GM12865 (cell line): ENCODE measurements at places on chromosomes 6 and 20.
A peak's percentile ranks its signal among the peaks of the same experiment; 100 is the strongest.

- DNase-seq, result no peak
These were observed 30.4 kb downstream of the GABRR1 start for GRCh38 chr6:89186762-89187161.

DNA sequence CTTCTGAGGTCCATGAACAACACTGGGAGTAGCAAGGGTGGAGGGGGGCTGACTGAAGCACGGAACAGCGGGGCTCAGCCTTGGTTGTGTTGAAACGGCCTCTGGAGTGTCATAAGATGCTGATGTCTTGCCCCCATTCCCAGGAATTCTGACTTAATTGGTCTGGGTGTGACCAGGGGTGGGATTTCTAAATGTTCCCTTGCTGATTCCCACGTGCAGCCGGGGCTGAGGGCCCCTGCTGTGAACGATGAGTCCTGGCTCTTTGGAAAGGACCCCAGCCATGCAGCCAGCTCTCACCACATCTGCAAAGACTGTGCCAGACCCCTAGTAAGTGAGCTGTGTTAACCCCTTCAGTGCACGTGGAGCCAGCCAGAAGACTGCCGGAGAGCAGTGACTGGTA is 28.6 kb upstream of the FAM50B start:
- no peak for DNase-seq

GRCh38 chr20:50799176-50799889 is 4.5 kb downstream of the BCAS4 start:
- DNase-seq, result peak; percentile 75

DNA sequence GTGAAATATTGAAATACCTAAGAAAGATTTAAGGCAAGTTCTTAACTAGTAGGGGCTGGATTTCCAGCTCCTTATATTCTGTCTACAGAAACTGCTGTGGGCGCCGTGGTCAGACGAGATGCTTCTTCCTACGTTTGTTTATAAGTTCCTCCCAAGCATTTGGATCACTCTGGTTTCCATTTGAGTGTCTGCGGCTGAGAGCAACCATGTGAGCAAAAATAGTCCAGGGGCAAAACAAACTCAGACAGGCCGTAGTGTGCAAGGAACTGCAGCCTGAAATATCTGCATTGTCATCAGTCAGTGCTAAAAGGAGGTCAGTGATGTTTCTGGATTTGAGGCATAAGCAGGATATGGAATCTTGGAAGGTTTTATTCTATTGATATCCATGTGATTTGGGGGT is 485.9 kb upstream of the JAG1 start:
- DNase-seq, result peak; percentile 48

DNA sequence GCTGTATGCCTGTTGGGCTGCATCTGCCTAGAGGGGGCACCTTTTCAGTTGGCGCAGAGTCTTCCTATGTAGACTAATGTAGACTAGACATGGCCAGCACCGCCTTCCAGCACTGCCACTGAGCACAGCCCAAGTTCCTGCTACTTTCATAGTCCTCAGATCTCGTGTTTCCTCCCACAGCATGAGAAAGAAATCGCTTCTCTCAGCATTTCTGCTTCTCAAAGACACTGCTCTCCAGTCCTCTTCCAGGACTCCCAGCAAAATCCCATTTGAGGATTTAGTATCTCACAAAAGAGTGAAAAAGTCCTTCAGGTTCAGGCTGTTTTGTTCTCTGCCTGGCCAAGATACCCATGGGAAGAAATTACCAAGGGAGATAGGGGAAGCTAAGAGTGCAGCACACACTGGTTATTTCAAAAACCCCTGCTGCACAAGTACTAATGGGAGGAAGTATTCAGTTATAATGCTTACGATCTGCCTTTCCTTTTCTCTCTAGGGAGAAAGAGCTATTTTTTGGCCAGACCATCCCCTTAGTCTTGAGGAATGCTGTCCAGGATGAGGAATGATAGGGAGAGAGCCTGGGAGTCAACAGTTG is 35.7 kb downstream of the OGFRL1 start:
- DNase-seq, result no peak

DNA sequence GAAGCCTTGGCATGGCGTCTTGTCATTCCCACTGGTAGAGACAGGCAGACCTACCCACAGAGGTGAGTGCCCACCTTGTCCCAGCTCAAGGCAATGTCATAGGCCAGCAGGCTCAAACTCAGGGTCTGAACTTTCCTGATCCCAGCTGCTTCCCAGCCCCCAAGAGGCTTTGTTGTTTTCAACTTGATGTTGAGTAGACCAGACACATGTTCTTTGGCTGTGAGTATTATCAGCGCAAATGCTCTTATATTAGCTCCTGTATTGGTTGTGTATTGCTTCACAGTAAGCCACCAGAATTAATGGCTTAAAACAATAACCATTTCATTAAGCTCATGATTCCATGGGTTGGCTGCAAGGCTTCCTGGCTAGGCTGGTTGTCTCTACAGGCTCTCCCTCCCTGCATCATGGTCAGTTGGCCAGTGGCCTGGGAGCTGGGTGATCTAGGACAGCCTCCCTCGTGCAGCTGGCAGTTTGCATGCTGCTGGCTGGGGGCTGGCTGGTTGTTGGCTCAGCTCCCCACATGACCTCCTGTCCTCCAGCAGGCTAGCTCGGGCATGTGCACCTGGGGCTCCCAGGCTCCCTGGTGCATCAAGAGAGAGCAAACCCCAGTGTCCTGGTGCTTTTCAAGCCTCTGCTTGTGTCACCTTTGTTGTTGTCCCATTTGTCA is 21.6 kb downstream of the TOX2 start:
- DNase-seq, result no peak

DNA sequence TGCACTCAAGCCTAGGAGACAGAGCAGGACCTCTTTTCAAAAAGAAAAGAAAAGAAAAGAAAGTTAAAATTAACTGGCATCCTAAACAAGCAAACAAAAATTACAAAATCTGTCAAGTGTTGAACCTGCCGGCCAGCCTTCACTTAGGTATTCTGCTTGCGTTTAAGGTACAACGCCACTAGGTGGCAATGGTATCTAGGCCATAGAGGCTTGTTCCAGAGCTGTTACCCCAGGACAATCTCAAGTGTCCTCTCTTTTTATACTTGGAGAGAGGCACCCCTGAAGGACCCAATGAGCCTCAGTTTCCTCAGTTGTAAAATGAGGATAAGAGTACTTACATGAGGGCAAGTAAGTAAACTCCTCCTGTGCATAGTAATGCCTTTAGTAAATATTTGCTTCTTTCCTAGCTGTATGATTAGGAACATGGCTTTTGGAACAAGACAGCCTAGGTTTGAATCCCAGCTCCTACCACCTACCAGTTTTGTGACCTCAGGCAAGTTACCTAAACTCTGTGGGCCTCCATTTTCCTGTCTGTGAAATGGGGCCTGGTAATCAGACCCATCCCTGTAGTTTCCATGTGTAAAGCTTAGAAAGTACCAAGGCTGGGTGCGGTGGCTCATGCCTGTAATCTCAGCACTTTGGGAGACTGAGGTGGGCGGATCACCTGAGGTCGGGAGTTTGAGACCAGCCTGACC is 5.8 kb upstream of the PACSIN1 start:
- DNase-seq, result peak; percentile 78

DNA sequence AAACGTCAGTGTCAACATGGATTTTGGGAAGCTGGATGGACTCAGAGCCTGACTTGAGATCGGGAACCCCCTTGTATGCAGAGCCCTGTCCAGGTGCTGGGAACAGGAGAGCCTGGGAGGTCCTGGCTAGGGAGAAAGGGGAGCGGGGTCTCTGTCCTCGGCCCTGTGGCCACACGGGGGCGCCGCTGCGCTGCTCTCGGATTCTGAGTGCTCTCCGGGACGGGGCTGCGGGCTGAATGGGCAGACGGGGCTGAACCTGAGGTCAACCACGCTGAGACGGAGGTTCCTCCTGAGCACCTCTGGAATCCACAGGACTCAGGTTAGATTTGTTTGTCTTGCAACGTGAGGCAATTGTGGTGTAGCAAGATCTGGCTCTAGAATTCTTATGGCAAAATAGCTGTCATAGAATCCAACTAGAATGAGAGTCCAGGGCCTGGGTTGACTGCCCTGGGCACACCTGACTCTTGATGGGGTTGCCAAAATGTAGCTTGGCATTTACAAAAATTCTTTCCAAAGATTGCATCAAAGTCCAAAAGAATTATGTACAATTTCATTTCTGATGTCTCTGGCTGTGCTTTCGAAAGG is 20.6 kb upstream of the HLA-F start:
- peak; percentile 45 for DNase-seq

DNA sequence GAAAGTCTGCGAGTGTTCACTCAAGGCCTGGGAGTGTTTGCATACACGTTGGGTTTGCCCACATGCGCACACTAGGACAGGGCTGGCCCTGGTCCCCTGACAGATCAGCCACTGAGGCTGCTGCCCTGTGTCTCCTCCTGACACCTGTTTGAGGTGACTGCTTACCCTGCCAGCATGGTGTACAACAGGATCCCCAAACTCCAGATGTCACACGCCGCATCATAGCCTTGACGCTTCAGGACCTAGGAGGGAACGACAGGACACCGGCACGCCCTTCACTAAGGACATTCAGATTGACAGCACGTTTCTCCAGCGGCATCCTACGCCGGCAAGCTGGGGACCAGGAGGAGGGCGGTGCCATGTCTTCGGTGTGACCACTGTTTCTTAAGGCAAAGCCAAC is 37.0 kb upstream of the MPC1 start:
- no peak for DNase-seq

- DNase-seq, result no peak
These were observed 582.2 kb upstream of the ARID1B start for GRCh38 chr6:156194981-156195380.

DNA sequence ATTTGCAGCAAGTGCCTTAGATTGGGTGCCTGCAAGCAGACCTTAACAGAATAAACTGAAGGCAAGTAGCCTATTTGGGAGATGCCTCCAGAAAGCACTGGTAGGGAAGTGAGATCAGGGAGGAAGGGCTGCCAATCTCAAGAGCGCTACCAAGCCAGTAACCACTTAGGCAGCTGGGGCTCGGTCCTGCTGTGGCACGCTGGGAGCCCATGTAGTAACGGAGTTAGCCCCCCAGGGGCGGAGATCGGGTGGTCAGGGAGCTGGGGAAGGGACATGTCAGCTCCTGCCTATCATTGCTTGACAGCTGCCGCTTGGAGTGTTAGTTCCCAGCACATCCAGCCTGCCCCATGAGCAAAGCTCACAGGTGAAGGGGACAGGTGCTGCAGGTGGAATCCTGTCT is 127.0 kb downstream of the CEBPB start:
- no peak for DNase-seq

GRCh38 chr20:36991703-36992102 is 40.2 kb upstream of the SAMHD1 start:
- no peak for DNase-seq

- no peak for DNase-seq
These were observed 1.5 kb downstream of the SIRPA start for GRCh38 chr20:1896484-1897258.

GRCh38 chr6:30814146-30815040 is 69.9 kb upstream of the DDR1 start:
- DNase-seq, result peak; percentile 55

GRCh38 chr20:15703171-15703911 is 869.9 kb downstream of the KIF16B start:
- peak; percentile 7 for DNase-seq

DNA sequence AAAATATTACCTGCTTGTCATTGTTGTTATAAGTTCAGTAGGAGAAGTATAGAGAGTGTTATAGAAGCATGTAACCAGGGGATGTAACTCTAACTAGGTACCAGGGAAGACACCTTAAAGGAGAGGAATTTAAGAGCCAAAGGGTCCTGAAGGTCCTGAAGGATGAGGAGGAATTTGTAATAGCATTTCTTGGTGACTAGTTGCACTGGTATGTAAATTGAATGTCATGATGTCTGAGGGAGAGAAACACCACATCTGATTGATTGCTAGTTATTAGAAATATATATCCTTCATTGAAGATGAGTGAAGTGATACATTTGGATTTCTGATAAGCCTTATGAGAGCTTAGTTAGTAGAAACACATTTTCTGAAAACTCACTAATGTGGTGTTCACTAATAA is 643.8 kb downstream of the RFPL4B start:
- DNase-seq, result no peak

GRCh38 chr6:27479319-27480182 is 6.6 kb upstream of the ZNF184 start:
- DNase-seq, result peak; percentile 90

DNA sequence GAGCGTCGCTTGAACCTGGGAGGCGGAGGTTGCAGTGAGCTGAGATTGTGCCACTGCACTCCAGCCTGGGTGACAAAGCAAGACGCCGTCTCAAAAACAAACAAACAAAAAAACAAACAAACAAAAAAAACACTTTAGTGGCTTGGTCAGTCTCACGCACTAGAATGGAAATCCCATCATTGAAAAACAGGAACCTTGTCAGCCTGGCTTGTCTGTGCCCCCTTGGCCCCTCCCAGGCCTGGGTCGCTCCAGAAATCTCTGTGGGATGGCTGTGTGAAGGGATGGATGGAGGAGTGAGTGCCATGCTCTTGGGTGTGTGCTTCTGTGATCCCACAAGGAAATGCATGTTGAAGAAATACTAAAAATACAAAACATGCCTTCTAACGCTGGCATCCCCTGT is 20.9 kb upstream of the NAA20 start:
- no peak for DNase-seq

DNA sequence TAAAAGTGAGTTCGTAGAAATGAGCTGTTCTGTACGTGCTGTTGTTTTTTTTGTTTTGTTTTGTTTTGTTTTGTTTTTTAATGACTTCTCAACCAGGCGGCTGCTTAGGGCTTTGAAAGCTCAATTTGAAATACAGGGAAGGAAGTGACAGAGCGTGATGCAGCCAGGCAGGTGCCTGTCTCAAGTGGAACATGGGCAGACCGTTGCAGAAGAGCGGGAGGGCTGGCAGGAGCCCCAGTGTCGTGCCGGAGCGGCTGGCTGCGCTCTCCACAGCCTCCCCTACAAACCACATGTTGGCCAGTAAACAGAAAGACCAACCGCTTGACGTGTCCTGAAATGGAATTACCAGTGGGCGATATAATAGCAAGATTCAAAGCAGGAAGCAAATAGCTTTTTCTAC is 164.9 kb upstream of the RREB1 start:
- peak; percentile 24 for DNase-seq

- peak; percentile 29 for DNase-seq
These were observed 24.5 kb downstream of the TSPYL4 start for GRCh38 chr6:116229287-116229913.

DNA sequence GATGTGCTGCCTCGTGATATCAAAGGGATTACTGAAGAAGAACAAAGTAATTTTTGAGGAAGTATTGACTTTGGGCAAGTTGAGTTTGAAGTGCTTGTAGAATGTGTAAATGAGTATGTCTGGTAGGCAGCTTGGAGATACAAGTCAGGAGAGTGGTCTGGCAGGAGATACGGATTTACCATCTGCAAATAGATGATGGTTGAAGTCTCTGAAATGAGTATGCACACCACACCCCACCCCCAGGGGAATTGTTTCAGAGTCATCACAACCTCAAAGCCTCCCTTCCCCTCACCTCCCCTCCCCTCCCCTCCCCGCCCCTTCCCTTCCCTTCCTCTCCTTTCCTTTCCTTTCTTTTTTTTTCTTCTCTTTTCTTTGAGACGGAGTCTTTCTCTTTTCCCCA is 16.4 kb upstream of the MCUR1 start:
- peak; percentile 51 for DNase-seq

GRCh38 chr20:25573288-25574251 is 11.8 kb downstream of the NINL start:
- DNase-seq, result no peak
